Spinal cord (tissue), 10 donors: ENCODE measurements at places on chromosomes 7 and 10. TPM values are rescaled to one million over a fixed set of nuclear protein-coding genes. Genes with fewer than 3 reads are reported as not detected.

GRCh38 chr10:78514459-78514858 lies 480.8 kb downstream of the RPS24 start:
- no peak overlapping the region for H3K4me3 ChIP-seq
- no peak for DNase-seq
- no peak overlapping the region for H3K27ac ChIP-seq
- H3K27me3 ChIP-seq = no peaks in the 10 kb centered on the region
- peaks cover 35% of the 10 kb centered on the region for H3K4me1 ChIP-seq
- H3K36me3 ChIP-seq = no peaks in the 10 kb centered on the region

GRCh38 chr7:126690848-126691751 lies 561.6 kb downstream of the GRM8 start:
- H3K4me1 ChIP-seq = no peaks in the 10 kb centered on the region
- peaks cover 4% of the 10 kb centered on the region for H3K36me3 ChIP-seq
- no peak overlapping the region for H3K27ac ChIP-seq
- H3K4me3 ChIP-seq = no peak overlapping the region
- H3K27me3 ChIP-seq = no peaks in the 10 kb centered on the region
- no peak for DNase-seq

- no peaks in the 10 kb centered on the region for H3K27me3 ChIP-seq
- H3K4me3 ChIP-seq = no peak overlapping the region
- no peak for DNase-seq
These were observed 231.0 kb downstream of the DIP2C start for GRCh38 chr10:458421-458851.

GRCh38 chr7:158428131-158428836 lies 159.3 kb downstream of the PTPRN2 start:
- H3K4me1 ChIP-seq = peaks cover 31% of the 10 kb centered on the region
- no peak overlapping the region for H3K27ac ChIP-seq
- H3K27me3 ChIP-seq = no peaks in the 10 kb centered on the region
- H3K36me3 ChIP-seq = peaks cover 7% of the 10 kb centered on the region
- no peak overlapping the region for H3K4me3 ChIP-seq
- DNase-seq = no peak

DNA sequence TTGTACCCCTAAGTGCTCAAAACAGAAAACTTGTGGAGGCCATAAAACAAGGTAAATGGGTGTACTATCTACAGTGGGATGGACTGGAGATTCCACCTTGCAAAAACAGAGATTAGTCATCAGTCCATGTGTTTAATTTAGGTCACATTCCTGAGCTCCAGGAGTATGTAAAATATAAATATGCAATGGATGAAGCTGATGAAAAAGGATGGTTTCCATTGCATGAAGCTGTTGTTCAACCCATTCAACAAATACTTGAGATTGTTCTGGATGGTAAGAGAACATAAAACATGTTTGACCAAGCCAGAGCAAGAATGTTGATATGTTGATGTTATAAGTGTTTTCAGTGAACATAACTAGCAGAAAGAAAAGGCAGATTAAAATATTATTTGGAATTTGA lies 14.6 kb downstream of the ASB15 start:
- H3K27ac ChIP-seq = no peak overlapping the region
- DNase-seq = no peak
- no peaks in the 10 kb centered on the region for H3K27me3 ChIP-seq

DNA sequence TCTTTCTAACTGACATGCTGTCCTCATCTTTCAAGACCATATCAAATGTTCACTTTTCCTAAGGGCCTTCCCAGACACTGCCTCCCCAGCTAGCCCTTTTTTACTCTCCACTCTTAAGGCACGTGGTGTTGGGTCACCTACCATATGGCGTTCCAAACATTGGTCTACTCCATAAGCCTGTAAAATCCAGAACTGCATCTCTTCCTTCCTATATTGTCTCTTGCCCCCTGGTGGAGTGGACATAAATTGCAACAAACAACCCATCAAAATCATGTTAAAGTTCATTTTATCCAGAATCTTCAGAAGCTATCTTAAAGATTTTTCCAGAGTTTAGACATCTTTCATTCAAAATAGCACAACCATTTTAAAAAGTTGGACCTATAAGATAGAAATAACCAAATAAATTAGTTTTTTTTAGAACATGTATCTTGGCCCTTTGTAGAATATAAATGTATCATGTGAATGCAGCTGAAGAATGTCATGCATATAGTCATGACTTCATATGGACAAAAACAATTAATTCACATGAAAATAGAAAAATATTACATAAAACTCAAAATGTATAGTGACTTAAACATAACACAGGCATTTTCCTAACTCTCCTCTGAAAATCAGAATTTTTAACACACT lies 180.6 kb upstream of the CHRM2 start:
- no peaks in the 10 kb centered on the region for H3K4me1 ChIP-seq
- no peak for DNase-seq
- no peaks in the 10 kb centered on the region for H3K36me3 ChIP-seq
- no peak overlapping the region for H3K27ac ChIP-seq
- no peak overlapping the region for H3K4me3 ChIP-seq

- no peak overlapping the region for H3K27ac ChIP-seq
- DNase-seq = no peak
- H3K4me1 ChIP-seq = peaks cover 11% of the 10 kb centered on the region
- H3K4me3 ChIP-seq = no peak overlapping the region
- H3K27me3 ChIP-seq = no peaks in the 10 kb centered on the region
These were observed 2.4 kb downstream of the H2AZ2 start for GRCh38 chr7:44845451-44845850.

DNA sequence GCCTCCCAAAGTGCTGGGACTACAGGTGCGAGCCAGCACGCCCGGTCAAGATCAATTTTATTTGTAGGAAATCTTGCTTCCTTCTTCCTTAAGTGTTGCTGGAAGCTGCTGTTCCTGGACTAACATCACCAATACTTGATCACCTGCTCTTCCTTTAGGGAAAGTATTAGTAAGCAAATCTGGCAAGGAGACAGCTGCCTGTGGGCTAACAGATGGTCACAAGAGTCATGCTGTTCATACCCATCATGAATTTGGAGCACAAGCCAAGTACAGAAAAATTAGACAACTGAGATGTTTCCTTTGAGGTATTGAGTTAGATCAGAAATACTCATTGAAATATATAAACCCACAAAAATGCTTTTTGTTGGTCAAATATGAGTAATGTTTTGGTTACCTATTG lies 27.9 kb downstream of the BAIAP2L1 start:
- no peak overlapping the region for H3K4me3 ChIP-seq
- no peaks in the 10 kb centered on the region for H3K4me1 ChIP-seq
- no peak overlapping the region for H3K27ac ChIP-seq
- DNase-seq = no peak

Gene CRPPA
- 7.9 TPM for total RNA-seq

Gene SAMD9
- total RNA-seq = 12.2 TPM

Gene AKR1B15
- total RNA-seq = not detected

Gene SH2D4B
- 0.20 TPM for total RNA-seq

Gene GPR158
- 24.6 TPM for total RNA-seq
